Astrocyte of the spinal cord (primary cell): ENCODE measurements at places on chromosomes 6 and 20.

- DNase-seq = no peak
Measured at GRCh38 chr6:484086-484745, 92.7 kb downstream of the IRF4 start.

DNA sequence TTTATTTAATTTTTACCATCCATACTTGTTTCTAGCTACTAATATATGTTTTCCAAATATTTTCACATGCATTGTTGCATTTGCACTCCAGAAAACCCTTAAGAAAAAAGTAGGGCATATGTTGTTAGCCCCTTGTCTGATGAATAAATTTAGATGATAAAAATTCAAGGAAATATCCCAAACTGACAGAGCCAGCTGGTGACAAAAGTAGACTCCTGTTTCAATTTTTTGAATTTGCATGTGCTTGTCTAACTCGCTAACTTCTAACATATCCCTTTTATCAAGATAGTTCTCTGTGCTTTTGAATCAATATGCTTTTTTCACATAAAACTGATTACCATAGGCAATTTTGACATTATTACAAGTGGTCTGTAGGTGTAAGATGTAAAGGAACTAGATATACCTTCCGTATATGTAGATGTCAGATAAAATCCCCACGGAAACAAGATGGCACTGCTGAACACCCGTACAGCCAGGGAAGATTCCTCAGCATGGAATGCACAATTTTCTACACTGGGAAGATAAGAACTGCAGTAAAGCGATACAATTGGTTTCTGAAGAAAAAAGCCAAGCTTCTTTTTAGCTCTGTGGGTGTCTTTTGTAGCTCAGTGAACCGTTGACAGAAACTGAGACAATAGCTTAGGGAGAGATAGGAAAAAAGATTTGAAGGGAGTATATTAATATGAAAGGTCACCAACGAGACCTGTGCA, 437.6 kb upstream of the RNF217 start:
- DNase-seq = no peak

GRCh38 chr20:48844996-48845395, 17.2 kb upstream of the PREX1 start:
- DNase-seq = no peak

DNA sequence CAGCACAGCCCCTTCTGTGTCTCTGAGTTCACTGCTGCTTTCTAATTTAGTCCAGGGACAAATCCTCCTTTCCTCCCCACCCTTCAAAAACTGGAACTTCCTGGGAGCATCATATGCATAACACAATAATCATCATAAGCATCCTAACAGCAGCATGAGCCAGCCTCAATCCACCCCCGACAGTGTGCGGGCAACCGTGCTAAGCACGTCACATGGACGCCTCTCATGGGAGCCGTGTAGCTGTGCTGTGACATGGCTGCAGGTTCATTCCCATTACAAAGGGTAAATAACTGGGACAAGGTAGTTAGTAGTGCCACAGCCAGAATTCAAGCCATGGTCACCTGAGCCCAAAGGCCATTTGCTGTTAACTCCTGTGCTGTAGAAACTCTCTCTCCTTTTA, 24.5 kb upstream of the ULBP3 start:
- no peak for DNase-seq

DNA sequence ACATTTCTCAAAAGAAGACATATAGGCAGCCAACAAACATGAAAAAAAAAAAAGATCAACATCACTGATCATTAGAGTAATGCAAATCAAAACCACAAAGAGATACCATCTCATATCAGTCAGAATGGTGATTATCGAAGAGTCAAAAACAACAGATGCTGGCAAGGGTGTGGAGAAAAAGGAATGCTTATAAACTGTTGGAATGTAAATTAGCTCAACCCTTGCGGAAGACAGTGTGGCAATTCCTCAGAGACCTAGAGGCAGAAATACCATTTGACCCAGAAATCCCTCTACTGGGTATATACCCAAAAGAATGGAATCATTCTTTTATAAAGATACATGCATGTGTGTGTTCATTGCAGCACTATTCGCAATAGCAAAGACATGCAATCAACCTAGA, 303.8 kb upstream of the THEMIS start:
- DNase-seq = peak; percentile 7

GRCh38 chr6:37858363-37858762, 38.8 kb downstream of the ZFAND3 start:
- no peak for DNase-seq

DNA sequence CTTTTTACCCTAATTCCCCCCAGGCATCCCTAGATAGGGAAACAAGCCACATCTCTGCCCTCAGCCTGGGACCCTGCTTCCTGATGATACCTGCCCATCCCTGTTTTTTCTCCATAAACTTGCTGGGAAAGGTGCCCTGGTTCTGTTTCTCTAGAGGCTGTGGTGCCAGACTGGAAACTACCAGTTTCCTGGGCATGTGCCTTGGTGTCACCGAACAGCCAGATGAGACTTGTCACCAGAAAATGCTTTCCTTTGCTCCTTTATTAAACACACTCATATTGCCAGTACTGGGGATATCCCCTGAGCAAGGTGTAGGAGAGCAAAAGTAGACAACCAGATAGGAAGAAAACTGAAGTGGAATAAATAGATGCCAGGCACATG, 16.8 kb downstream of the SRSF3 start:
- no peak for DNase-seq

GRCh38 chr6:22737331-22737730, 168.0 kb downstream of the HDGFL1 start:
- DNase-seq = peak; percentile 52

- DNase-seq = no peak
Measured at GRCh38 chr20:60884277-60884676, 367.8 kb upstream of the CDH4 start.

DNA sequence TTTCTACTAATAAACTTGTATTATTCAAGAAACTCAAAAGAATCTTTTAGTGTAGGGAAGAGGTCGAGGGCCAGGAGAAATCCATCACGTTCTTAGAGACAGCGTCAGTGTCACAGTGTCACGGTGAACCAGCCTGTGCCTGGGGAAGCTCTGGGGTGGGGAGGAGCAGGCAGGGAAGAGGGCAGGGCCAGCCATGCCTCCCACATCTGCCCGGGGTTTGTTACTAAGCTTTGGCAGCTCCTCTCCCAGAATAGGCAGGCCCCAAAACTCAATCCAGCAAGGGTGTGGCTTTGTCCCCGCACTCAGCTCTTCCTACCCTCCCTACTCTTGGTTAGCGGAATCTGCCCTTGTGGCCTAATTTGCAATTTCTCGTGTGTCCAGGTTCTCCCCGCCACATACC, 72.9 kb downstream of the TCP11 start:
- no peak for DNase-seq

DNA sequence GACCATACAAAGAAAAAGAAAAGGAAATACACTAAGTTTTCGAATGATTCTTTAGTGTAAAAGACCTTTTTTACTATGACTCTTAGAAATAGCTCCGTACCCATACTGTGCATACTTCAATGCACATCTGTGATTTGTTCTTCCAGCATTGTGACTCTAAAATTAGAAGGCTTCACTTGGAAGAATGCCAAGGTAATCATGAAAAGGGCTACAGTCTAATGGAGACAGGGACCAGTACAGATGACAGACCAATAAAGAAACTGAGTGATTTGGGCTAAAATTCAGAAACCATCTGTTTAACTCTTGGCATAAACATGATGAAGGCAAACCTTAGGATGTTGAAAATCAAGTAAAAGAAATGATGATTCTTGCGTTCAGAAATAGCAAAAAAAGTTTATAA, 46.3 kb downstream of the CYP39A1 start:
- no peak for DNase-seq

DNA sequence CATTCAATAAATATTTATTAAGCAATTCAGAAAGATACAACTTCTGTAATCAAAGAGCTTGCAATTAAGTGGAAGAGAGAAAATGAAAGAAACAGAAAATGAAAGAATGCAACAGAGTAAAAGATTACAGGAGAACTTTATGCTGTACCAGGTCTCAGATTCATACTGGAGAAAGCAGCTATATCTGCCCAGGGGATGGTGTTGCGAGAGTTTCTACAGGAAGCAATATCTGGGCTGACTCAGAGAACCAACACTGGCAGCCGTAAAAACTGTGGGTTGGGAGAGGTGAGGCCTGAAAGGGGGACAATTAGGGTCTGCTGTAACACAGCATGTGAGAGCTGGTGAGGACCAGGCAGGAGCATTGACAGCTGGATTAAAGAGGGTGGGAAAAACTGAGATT, 256.7 kb upstream of the TCF21 start:
- DNase-seq = peak; percentile 62

DNA sequence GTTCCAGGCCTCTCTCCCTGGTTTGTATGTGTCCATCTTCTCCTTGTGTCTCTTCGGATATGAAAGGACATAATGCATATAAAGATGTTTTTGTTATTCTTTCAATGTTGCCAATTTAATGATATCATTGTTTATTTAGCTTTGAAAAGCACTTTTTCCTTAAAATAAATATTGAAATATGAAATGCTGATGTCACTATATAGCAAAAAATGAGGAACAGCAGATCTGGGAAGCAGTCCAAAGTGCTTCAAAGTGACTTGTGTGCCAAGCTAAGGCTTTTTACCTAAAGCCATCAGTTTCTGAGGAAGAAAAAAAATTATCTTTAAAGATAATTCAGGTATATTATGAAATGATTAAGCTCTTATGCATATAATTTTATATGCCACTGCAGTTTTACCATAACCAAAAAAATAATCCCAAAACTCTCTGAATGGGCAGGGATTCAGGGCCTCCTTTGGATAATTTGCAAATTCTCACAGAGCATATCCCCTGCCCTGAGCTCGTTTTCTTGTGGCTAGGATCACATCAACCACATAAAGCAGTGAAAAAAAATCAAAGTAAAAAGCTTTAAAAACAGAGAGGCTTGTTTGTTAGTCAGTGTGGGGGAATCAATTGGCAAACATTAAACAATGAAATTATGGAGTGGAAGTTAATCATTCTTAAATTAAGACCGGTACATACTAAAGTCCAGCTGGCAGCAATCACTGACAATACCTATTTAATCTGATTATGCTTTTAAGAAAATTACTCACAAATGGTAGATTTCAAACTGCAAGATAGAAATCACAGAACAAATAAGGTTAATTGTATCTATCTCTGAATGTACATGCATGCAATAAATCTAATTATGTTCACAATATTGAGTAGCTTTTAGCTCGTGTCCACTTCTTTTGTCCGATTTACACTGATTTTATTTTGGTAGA, 1027.9 kb upstream of the ADGRB3 start:
- DNase-seq = peak; percentile 72

DNA sequence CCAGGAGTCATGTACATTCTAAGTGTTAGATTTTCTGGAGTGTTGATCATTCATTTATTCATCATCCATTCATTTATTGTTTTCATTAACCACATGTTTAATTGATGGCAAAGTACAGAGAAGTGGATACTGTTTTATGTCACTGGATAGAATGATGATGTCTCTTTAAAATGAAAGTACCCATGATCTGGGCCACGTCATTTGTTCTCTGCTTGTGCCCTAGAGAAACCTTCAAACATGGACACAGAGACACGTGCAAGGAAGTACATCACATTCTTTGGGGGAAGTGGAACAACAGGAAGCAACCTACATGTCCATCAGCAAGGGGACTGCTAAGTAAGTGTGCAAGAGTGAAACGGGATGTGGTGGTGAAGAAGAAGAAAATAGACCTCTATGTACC, 75.8 kb upstream of the TSHZ2 start:
- DNase-seq = no peak

DNA sequence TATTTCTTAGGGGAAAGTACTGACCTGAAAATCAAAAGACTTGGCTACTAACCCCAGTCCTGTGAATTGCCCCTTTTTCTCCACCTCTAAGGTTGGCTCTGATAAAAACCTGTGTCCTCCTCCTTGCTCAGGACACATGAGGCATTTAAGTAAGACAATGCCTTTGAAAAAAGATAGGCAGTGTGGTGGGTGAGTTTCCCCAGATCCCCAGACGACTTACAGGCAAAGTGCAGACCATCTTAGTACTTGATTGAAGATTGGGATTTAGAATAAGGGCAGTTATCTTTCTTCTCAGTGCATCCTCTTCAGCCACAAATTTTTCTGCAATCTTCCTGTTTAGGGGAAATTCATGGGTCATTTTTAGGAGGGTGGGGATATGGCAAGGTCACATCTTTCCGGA, 87.8 kb downstream of the KIZ start:
- no peak for DNase-seq
